C1 segment of cervical spinal cord (tissue), 14 donors: ENCODE measurements at places on chromosomes 16 and 17.

GRCh38 chr16:12406158-12406557 is 397.5 kb downstream of the CPPED1 start:
- no peak for DNase-seq

DNA sequence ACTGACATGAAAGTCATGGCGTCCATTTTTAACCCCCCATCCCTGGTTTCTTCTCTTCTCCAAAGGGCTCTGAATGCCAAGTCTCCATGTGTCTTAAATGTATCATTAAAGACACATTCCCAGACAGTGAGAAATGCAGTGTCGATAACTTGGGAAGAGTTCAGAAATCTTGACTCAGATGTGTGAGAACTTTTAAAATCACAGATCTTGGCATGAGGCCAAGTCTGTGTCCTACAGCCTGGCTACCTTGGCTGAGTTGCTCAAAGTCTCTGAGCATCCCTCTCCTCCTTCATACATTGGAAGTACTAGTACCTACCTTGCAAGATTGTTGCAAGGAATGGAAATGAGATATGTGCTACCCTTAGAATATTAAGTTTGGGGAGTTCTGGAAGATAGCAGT is 1046.5 kb upstream of the RBFOX1 start:
- no peak for DNase-seq

DNA sequence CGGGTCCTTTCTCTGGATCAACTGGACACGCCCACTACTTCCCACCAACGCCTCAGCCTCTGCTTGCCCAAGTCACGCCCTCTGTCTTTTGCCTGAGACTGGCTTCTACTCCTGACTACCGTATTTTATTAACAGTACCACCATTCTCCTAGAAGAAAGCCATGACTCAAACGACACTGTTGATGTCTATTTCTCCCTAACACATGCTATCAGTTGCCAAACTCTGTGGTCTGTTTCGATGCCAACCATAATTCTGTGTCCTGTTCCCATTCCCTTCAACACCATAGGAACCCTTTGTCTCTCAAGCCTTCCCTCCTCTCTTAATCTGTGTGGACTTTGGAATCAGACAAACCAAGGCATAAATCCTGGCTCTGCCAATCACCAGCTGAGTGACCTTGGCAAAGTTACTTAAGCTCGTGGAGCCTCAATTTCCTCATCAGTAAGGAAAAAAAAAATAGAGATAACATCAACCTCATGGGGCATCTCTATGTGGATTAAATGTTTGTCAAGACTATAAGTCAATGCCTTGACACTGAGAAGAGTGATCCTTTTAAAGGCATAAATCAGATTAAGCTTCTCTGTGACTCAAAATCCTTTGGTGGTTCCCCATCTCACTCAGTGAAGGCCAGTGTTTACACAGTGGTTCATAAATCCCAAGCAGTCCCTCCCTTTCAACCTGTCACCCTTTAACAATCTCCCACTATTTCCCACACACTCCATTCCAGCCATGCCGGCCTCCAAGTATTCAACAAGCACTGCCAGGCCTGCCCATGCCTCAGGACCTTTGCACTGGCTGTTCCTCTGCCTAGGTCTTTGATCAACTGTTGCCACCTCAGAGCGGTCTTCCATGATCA is 45.6 kb downstream of the ERN1 start:
- DNase-seq, result no peak

DNA sequence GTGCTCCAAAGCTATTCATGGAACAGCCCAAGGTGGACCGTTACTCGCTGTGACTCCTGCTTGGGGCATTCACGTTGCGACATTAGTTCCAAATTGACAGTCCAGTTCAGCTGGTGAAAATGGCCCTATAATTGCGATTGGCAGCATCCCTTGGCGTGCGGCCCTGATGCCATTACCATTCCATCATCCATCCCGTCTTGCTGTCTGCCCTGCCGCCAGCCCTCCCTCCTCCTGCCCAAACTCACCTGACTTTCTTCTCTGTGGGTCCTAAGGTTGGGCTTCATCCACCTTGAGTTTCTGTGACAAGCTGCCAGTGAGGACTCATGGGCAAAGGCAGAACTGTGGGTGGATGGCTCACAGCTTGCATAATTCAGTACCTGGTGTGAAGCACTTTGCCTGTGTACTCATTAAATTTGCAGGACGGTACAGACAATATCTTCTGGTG is 104.6 kb downstream of the RPTOR start:
- no peak for DNase-seq
